ENCODE measurements at places on chromosomes 16 and 17. TPM values are rescaled to one million over a fixed set of nuclear protein-coding genes. Genes with fewer than 3 reads are reported as not detected.

GRCh38 chr16:11748404-11749254 lies 6.0 kb upstream of the TXNDC11 start:
- H3K27ac ChIP-seq = peak overlapping the region; percentile 53
- DNase-seq = no peak
- no peak overlapping the region for H3K4me3 ChIP-seq
- peaks cover 6% of the 10 kb centered on the region for H3K4me1 ChIP-seq
- peaks cover 25% of the 10 kb centered on the region for H3K36me3 ChIP-seq

GRCh38 chr16:67865318-67865717 lies 7.5 kb upstream of the EDC4 start:
- no peak for DNase-seq
- peaks cover 9% of the 10 kb centered on the region for H3K4me1 ChIP-seq
- no peak overlapping the region for H3K27ac ChIP-seq
- no peak overlapping the region for H3K4me3 ChIP-seq
- no peaks in the 10 kb centered on the region for H3K36me3 ChIP-seq

The CHMP6 gene
- 70.2 TPM for polyA plus RNA-seq

The NHERF1 gene
- 1,121 TPM for polyA plus RNA-seq

The PER1 gene
- polyA plus RNA-seq = 8.5 TPM
